ENCODE measurements at places on chromosomes 12 and 14.
A peak's percentile ranks its signal among the peaks of the same experiment; 100 is the strongest.

DNA sequence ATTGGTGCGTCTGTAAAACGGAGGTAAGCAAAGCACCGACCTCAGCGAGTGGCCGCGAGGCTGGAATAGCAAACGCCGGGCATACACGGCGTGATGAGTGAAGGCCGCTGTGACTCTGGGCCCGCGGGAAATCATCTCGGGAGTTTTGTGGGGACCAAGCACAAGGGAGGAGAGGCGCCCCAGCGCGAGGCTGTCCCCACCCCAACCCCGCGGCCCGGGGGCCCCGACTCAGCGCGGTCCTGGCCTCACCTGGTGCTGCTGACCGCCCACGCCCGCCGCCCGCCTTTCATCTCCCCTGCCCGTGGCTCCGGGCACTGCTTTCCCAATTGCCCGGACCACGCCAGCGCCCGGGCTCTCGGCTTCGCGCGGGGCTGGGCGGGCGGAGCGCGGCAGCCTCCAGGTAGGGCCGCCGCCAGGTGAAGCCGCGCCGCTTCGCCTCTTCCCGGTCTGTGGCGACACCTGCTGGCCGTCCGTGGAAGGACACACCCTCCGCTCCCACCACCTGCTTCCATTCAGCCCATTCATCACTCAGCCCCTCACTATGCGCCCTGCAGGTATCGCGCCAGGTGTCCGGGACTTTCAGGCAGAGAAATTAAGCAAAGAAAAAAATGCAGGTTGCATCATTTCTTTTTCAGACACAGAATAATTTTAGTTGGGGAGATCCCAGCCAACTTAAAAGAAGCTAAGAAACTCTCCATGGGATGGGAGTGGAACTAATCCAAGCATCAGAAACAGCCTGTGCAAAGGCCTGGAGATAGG lies 360.4 kb downstream of the MED13L start:
- peak; percentile 90 for DNase-seq

DNA sequence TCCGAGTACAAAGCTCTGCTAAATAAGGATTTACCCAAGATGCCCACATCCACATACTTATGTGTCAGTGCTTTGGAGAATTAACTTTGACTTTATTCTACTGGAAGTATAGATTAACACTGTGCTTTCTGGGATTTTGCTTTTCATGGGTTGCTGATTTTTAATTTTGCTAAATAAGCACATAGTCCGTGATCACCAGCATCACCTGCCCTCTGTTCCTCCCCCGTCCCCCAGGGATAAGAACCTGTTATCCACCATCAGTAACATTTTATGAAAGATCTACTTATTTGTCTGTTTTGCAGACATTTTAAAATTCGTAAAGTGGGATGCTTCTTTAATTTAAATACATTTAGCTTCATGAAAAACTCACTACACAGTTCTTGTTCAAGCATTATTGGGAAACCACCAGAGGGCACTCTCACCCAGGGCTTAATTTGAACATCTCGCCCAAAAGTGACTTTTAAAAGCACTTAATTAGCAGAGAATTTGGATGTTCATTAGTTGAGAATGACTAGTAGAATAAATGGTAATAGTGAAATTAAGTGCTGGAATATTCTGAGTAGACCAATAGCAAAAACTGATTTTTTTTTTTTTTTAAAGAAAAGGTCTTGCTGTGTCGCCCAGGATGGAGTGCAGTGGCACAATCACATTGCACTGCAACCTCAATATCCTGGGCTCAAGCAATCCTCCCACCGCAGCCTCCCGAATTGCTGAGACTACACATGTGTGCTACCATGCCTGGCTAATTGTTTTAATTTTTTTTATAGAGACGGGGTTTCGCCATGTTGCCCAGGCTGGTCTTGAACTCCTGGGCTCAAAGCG lies 35.7 kb downstream of the MRPL42 start:
- peak; percentile 82 for DNase-seq

GRCh38 chr12:54521293-54522060 lies 23.9 kb downstream of the NCKAP1L start:
- no peak for DNase-seq

GRCh38 chr12:131491916-131492490 lies 218.9 kb upstream of the SFSWAP start:
- peak; percentile 12 for DNase-seq

GRCh38 chr14:73723797-73724661 lies 9.8 kb upstream of the PNMA1 start:
- DNase-seq = peak; percentile 61
